ENCODE measurements at places on chromosomes 6 and 20.
A peak's percentile ranks its signal among the peaks of the same experiment; 100 is the strongest.

DNA sequence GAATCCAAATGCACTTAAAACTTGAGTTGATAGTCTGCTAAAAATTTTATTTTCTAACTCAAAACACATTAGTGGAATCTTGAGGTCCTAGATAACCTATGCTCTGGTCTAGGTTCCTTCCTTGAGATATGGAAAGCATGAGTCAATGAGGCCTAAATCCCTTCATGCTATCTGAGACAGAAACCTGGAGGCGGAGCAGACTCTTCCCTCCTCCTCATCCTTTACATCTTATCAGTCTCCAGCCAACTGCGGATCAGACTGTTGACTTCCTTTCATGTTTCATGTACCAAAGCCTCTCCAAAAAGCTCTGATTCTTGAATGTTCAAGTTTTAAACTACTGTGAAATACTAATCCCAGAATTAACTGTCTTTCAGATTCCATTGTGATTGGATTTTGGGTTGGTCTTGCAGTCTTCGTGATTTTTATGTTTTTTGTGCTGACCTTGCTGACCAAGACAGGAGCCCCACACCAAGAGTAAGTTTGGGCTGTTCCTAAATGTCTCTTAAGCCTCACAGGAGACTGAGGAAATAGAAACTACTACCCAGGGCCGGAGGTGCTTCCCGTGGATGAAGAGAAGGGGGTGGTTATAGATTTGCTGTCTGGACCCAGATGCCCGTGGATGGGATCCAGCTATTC is 29.1 kb downstream of the MRAP2 start:
- no peak for DNase-seq

DNA sequence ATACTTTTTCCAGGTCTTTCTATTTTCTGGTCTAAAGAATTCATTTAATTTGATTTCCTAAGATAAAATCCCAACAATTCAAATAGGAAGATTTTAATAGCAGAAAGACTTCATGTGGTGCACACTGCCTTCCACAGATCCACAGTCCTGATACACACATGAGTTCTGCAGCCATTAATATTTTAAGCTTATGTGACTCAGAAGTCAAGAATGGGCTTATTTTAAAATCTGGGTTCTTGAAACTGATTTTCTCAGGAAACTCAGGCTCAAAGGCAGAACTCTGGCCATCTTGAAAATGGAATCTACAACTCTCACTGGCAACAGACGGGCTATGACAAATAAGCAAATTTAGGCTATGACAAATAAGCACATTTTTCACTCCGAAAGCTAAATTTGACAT is 88.2 kb downstream of the COL12A1 start:
- DNase-seq, result no peak

DNA sequence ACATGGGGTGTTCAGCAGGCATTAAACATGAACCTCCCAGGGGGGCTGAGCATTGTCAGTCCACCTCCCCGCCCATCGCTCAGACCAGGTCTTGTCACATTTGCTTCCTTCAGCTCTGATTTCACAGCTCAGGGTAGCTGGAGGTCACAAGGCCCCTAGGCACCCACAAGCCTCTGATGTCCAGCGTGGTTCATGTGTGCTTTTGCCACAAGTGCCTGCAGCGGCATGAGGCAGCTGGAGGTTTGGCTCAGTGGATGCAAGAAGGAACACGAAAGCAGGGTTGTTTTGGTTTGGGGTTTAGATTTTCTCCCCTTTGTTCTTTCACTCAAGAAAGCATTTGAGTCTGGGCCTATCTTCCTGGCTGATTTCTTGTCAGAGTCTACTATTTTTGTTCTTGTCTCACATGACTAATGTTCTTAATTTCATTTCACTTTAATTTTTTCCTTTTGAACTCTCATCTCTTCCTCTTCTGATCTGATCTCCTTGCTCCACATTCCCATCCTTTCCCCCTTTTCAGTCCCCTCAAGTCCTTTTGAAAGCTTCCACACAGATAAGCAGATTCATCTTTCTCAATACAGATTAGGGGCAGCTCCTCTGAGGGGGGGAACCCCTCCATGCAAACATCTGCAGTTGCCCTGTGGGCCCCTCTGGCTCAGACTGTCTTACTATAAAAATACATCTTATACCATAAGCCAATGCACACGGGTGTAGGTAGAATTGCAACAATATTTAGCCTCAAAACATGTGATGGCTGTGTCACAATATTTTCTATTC is 68.1 kb upstream of the CEP85L start:
- no peak for DNase-seq

GRCh38 chr6:68575765-68576439 is 59.2 kb upstream of the ADGRB3 start:
- DNase-seq, result no peak

GRCh38 chr6:136751522-136751956 is 40.7 kb downstream of the MAP3K5 start:
- DNase-seq, result peak; percentile 7

- no peak for DNase-seq
Measured at GRCh38 chr6:141347906-141348492, 784.7 kb upstream of the GJE1 start.

DNA sequence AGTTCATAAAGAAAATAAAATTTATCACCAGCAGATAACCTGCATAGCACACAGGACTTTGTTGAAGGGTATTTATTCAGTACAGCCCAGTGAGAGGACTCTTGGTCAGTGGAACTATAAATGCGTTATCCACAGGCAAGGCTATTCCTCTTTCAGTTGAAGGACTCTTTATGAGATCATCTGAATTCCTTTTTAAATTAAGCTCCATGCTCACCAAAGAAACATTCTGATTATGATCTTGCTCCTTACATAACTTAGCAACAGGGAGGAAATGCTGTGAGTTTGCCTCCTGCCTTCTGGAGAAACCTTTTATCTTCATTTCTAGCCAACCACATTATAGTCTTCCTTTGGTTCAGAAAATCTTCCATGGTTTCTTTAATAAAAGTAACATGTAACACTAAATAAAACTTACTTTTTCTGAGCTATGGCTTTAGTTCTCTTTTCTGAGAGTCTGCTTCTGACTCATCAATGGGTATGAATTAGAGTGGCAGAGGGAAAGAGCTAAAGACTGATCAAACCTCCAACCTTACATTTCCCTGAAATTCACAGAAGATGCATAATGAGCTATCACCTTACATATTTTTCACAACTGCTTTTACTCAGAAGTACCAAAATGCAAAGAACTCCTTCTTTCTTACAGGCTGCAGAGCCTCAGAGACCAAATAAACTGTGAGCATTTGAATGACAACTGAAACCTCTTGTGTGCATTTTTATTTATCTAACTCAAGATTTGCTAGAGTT is 267.2 kb downstream of the ADGRG6 start:
- no peak for DNase-seq

- DNase-seq, result no peak
Measured at GRCh38 chr6:13870214-13870830, 54.4 kb upstream of the RNF182 start.

DNA sequence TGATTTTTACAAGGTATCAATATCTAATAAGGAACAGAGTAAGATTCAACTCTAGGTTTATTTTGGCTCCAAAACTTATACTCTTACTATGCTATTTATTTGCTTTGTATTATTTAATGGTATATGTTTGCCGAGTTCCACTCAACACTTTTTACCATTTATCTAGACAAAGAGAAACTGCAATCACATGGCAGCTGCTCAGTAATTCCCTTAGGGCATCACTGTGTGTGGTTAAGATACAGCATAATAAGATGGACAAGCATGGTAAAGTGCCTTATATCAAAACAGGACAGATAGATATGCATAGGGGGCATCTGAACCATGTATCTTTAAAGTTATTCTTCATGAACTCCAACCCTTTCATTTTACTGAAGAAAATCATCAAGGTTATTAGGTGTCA is 483.0 kb upstream of the ID4 start:
- DNase-seq, result no peak

DNA sequence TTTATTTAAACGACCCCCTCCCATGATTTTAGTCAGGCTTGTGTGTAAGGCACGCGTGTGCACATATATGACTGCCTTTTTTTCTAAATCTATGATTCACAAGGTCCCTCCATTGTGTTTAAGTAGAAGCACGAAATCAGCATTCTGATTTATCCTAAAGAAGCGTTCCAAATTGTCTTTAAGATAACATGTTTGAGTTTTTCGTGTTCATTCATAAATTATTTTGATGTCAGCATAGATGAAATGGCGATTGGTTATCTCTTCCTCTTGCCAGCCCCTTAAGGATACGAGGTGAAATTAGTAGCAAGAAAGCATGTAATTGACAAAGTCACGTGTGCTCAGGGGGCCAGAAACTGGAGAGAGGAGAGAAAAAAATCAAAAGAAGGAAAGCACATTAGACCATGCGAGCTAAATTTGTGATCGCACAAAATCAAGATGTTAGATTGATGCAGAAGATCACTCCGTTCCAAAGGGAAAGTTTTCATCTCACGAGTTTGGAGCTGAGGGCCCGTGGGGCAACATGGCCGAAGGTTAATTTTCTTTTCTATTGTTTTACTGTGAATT is at the start of gene LIN28B:
Gene LIN28B (plus strand): TSS at position 377 of the 564 bp plus-strand sequence. CDS start 144 bp downstream, at position 521.
- DNase-seq, result no peak

DNA sequence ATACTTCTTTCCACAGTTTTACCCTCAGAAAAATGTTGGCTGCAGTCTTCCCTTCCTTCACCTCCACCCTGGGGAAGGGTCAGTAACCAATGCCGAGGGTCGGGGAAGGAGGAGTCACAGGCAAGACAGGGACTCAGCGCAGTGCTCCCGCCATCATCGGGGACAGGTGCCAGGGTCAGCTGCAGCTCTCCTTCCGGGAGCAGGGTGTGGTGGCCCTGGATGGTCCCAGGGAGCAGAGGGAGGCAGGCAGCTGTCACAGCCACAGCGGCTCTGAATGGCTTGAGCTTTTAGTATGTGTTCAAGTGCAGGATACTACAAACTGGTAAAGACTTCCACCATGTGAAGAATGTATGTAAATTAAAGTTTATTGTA is 26.0 kb upstream of the PI16 start:
- no peak for DNase-seq

DNA sequence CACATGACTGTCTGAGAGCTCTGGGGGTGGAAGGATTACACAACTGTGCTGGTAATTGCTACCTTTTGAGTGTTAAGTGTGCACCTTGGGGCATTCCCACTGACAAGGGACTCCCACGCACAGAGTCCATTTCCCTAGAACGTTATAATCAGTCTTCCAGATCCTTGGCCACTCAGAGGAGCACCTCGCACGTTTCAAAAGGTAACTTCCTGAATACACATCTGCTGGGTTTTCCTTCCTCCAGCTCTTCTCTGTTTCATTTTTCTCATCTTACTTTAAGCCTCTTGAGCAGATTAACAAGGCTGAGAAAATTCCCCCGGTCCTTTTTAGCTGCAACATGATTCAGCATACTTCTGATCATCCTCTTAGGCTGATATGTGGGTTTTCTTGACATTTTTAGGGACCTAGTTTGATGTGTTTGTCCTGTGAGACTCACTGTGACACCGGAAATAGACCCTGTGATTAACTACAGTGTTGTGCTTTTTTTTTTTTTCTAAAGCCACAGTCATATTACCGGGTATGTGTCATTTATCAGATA is 98.4 kb upstream of the DUSP22 start:
- no peak for DNase-seq

- DNase-seq, result no peak
Measured at GRCh38 chr6:137787016-137787415, 80.0 kb upstream of the TNFAIP3 start.

Measured in activated CD4-positive, CD25-positive, alpha-beta regulatory T cell (primary cell).